ENCODE measurements at places on chromosomes 1 and 21.

GRCh38 chr1:20597650-20598049, 8.8 kb downstream of the CDA start:
- no peak for DNase-seq

- no peak for DNase-seq
Measured at GRCh38 chr1:94079080-94079940, 41.6 kb downstream of the ABCA4 start.

DNA sequence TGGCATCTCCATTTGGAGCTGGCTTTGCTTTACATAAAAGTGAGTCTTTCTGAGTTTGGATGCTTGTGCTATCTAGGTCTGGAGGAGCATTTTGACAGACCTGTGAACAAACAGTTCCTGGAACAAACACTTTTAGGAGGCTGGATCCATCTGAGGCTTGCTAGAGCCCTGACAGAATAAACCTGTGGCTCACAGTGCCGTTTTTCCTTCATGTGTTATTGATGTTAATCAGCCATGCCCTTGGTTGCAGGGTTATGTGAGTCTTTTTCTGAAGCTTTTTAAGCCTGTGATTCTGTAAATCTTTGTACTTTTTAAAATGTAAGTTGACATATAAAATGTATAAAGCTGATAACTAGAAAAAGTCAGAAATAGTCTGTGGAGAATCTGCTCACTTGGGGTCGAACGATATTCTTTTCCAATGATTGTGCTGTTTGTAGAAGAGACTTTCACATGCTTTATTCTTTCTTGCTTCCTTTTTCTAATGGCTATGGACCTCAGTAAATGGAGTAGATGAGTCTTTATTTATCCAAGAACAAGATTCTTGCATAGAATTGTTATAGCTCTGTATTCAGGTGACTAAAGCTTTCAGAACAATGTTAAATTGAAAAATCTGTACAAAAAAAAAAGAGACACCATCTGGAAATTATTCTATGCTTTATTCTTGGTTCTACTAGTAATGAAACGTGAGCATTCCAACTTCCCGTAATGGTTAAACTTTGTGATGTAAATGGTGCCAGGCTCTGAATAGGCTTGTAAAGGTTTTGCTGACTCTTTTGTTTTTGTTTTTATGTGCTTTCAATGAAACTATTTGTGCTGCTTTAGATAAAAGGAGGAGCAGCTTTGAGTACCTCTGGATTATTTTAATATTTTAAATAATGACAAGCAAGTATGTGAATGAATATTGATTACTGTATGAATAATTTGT, 53.7 kb downstream of the CACHD1 start:
- DNase-seq: no peak

DNA sequence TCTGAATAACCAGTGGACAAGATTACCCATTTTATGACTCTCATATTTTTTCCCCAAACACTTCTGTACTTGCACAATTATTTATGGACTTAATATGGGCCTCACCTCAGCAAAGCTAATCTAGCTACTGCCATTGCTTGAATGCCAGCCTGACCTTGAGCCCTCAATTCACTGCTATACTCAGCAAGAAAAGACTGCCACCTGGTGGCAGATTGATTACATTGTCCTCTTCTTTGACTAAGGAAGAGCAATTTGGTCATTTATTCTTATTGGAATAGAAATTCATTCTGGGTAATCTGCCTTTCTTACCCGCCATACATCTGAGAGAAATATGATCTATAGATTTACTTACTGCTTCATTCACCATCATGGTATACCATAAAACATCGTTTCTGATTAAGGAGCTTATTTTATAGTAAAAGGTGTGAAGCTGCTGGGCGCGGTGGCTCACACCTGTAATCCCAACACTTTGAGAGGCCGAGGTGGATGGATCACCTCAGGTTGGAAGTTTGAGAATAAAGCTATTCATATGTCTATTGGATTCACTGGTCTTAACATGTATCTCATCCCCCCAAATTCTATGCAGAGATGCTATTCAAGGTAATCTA, 32.9 kb upstream of the DIPK1A start:
- DNase-seq: peak; percentile 70

DNA sequence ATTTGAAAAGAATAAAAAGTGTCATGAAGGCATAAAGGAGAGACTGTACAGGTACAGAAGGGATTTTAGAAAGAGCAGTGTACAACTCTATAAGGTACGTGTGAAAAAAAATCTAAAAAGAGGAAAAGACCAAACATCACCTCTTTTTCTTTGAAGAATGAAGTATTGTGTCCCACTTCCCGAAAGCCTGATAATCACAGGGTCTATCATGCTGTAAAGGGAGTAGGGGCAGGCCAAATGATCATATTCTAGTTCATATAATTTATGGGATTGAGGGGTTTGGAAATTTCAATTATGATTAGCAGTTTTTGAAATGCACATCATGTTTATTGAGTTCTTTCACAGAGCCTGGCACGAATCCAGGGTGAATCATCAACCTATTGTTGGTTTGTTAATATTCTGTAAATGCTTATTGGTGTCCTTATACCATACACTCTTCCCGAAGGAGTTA, 910 bp upstream of the RERE start:
- peak; percentile 20 for DNase-seq

DNA sequence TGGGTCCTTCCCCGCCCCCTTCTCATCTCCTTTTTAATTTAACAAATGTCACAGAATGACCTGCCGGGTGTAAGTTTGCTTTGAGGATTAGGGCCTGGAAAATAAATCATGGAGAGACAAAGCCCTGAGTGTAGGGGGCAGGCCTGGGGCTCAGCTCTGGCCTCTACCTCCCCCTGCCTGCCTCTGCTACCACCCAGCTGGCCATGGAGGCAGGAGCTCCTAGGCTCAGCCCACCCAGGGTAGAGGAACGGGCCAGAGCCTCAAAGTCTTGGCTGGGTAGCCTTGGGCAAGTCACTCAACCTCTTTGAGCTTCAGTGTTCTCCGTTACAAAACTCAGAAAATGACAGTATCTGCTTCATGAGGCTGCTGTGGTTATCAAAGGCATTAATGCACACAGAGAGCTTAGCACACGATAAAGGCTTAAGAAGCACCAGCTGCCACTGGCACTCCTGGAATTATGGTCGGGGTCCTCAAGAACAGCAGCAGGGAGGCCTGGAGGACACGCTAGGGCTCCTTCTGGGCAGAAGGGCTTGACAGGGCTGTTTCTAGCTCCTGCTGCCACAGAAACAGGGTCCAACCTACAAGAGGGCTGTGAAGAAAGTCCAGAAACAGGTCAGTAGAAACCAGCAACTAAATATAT, 39.0 kb downstream of the LRP8 start:
- DNase-seq: no peak

GRCh38 chr1:24893431-24893830, 36.6 kb downstream of the RUNX3 start:
- DNase-seq: no peak

DNA sequence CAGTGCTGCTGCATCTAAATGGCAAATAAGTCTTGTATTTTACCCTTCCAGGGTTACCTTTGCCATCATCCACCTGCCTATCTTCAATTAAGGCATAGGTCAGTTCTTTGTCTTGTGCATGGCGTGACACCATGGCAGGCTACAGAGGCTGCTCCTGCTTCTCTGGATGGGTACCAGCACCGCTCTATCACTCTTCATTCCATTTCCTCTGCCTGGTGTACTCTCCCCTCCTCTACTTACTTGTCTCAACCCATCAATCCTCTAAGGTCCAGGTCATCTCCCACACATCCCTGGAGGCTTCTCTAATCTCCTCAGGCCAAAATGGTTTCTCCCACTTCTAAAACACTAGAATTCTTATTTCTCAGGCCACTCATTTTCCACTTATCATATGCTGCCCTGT, 257.5 kb downstream of the BARHL2 start:
- no peak for DNase-seq

- DNase-seq: no peak
Measured at GRCh38 chr1:109133002-109133706, 19.2 kb downstream of the ELAPOR1 start.

- no peak for DNase-seq
Measured at GRCh38 chr21:33924766-33925100, 9.1 kb upstream of the ATP5PO start.

- DNase-seq: peak; percentile 57
Measured at GRCh38 chr21:25385911-25386474, 221.3 kb downstream of the MRPL39 start.

DNA sequence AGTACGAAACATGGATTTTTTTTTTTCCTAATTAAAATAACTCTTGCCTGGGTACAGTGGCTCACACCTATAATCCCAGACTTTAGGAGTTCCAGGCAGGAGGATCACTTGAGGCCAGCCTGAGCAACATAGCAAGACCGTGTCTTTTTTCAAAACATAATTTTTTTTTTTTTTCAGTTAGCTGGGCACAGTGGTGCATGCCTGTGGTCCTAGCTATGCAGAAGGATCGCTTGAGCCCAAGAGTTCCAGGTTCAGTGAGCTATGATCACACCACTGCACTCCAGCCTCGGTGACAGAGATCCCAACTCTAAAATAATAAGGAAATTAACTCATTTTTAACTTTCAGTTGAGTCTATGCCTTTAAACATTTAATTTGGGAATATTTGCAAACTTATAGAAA, 170.1 kb downstream of the NEK7 start:
- DNase-seq: no peak

- DNase-seq: peak; percentile 6
Measured at GRCh38 chr1:24904731-24905354, 25.2 kb downstream of the RUNX3 start.

GRCh38 chr1:199463521-199464127, 563.9 kb upstream of the NR5A2 start:
- DNase-seq: peak; percentile 33

GRCh38 chr1:236059011-236059410, 5.9 kb downstream of the NID1 start:
- DNase-seq: no peak

- no peak for DNase-seq
Measured at GRCh38 chr1:178774263-178774662, 49.2 kb downstream of the RALGPS2 start.

DNA sequence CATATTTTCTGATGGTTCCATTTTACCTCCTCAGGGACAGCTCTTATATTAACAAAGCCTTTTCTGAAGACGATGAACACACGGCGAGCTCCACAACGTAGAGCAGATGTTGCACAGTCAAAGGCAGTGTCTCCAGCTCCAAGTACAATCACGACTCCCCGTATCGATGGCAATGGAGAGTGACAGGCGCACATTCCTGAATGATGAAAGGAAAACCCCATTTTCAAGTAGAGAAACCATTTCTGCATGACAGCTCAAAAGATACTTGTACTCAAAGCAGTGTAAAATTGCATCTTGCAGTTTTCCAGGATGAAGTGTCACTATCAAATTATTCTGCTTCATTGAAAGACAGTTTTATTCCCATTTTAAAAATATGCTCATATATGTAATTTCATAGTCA, 327.6 kb downstream of the DPYD start:
- no peak for DNase-seq

GRCh38 chr1:14808768-14809167, 210.3 kb downstream of the KAZN start:
- DNase-seq: no peak

DNA sequence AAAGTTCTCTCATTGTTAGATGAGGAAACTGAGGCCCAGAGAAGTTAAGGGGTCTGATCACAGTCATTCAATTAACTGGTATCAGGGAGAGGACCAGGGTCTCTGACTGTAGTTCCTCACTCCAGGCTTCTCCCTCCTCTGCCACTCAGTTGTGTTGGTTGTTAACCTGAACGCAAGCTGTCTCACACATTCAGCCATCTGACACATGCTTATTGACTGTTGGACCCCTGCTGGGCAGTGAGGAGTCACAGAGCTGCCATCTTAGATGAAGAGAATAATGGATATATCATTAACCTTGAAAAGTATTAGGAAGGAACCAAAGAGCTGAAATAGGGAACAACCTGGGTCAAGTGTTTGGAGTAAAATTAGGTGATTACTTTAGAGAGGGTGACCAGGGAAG, 194.8 kb downstream of the ZZZ3 start:
- DNase-seq: no peak

GRCh38 chr1:52237430-52237829, 95.5 kb downstream of the ZFYVE9 start:
- peak; percentile 34 for DNase-seq

GRCh38 chr1:234230414-234230862, 142.8 kb upstream of the COA6 start:
- DNase-seq: no peak

- DNase-seq: no peak
Measured at GRCh38 chr21:44551340-44551961, at the start of gene KRTAP10-2. KRTAP10-2 (minus strand) TSS chr21:44551505; CDS start chr21:44551458, 47 bp downstream.

GRCh38 chr1:31437433-31438037, 24.5 kb downstream of the SERINC2 start:
- DNase-seq: no peak

DNA sequence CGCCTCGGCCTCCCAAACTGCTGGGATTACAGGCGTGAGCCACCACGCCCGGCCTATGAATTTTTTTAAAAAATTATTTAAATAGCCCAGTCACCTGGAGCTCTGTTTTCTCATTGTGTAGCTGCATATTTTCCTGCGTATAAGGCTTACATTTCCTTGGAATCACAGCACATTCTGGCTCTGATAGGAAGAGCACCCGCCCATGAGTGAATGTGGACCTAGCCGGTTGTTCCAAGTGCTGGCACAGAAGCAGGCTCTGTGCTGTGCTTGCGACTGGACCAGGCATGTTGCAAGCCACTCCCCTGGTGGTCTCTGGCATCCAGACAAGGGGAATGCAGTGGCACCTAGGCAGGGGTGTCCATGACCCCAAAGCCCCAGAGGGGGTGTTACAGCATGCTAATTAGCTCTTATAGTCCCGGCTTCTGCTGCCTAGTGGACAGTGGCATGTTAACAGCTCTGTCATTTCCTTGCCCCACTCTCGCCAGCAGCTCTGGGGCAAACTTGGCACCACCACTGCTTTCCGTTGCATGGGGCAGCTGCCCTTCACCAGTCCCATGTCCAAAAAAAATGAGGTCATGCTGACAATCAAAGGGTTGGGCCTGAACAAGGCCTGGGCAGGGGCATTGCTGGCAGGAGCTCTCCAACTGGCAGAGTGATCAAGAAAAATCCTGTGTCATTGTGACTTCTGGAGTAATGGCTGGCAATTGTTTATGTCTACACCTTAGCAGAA, 5.2 kb upstream of the VTCN1 start:
- no peak for DNase-seq

DNA sequence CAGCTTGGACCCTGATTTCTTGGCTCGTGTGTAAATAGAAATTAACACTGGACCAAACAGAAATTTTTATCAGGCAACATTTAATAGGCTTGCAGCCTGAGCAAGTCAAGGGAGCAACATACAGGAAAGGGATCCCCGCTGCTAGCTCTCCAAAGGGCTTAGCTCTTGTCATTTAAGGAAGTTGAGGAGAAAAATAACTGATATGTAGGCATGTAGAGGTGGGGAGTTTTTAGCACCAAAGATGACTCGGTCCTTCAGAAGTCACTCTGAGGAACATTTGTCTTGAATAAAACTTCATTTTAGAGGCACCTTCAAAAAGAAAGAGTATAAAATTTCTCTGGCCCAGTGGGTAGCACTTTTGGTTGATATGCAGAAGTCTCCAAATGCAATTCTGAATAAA, 27.1 kb downstream of the GBP2 start:
- DNase-seq: no peak
